ENCODE measurements at places on chromosomes 12 and 14.
A peak's percentile ranks its signal among the peaks of the same experiment; 100 is the strongest.

DNA sequence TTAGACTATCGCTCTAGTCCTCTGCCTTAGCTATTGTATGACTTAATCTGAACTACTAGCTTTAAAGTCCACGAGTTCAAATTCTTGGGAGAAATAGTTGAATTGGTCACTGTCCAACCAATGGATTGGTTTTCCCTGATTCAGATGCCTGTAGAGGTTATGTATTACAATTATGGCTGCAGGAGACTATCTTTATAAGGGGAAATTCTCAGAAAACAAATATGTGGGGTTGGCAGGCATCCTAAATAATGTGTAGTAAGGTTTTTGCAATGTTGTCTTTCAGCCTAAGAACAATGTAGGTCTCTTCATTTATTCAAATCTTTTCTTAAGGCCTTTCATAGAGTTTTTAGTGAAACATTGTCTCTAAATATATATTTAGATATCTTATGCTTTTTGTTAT lies 26.9 kb downstream of the MYRFL start:
- no peak for DNase-seq

- no peak for DNase-seq
Measured at GRCh38 chr14:73476451-73476931, 14.2 kb upstream of the RIOX1 start.

DNA sequence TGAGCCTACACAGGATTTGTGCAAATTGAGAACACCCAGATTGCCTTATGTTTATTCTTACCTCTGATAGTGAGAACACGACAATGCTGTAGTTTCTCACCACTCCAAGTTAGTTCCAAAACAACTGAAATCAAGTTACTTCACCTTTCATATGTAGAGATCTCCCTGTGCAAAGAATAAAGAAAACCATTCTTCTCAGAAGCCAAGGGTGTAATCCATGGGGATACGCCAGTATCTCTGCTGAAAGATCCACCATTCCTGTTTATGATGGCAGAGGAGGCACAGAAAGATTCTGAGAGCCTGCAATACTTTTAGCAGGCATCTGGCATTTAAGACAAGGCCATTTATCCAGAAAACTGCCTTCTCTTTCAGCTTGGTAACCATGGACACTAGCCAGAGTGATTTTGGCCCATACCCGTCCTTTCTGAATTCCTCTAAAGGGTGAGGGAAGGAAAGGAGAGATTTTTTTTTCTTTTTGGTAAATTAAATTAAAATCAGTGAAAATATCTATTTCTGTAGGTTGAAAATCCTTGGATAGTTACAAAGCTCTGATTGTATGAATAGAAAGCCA lies 355.4 kb upstream of the FAR2 start:
- no peak for DNase-seq

DNA sequence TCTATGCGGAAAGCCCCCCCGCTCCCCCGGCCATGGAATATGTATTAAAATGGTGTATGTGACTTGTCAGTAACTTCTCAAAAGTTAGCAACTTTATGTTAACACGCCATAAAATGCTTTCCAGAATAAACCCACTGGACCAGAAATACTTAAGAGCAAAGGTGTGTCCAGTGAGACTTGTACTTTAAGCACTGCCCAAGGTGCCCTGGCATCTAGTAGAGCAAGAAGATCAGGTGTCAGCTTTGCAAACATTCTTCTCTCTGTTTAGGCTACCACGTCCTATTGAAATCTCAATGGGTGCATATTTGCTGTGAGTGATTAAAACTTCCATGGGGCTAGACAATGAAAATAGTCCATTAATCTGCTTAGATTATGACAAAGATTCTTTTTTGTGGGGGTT lies 201.2 kb downstream of the ESR2 start:
- DNase-seq: no peak

DNA sequence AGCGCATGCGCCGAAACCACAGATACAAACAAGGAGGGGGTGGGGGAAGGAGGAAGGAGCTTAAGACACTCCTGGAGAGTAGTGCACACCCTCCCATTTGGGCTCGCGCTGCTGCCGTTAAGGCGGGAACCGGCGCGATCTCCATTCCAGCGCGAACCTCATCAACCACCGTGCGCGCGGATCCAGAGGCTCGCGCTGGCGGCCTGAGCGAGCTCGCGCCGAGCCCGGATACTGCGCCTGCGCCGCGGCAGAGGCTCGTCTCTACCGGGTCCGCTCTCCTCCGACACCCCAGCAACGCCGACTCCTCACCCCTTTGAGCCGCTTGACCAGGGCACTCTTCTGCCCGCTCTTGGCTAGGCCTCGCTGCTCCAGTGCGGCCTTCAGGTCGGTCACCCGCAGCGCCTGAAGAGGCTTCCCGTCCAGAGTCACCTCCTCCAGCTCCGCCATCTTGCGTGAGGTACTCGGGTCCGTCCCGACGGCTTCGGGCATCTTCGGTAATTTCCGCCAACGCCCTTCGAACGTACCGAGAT lies at the start of gene ACIN1:
TSS of gene ACIN1 (minus strand) at position 471 of the 530 bp plus-strand sequence. CDS start at position 447, 24 bp downstream.
- peak; percentile 90 for DNase-seq

DNA sequence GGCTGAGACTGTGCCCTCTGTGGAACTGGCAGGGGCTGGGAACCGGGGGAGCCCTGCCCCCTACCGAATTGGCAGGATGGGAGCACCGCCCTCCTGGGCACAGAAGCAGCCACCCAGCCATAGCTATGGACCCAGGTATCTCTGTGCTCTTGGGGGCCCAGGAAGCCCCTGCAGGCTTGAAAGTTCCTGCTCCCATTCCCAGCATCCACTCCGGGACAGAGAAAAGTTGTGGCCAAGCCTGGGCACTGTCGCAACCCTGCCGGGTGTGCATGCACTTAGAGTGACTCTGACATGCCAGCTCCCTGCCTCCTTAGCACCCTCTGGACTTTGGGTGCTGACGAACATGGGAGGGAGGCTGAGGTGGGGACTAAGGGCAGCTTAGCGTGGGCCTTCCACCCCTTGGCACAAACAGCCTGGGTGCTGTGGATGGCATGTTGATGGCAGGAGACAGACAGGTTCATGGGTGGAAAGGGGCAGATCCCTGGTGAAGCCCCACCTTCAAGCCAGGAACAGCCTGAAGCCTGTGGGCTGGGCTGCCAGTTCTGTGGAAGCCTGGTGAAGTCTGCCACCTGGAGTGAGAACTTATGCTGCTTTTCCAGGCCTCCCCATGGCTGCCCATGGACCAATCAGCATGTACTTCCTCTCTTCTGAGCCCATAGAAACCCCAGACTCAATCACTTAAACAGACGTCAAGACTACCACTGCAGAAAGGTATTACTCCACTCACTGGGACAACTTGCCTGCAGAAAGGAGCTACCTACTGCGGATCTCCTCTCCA lies 279.0 kb downstream of the ATXN7L3B start:
- no peak for DNase-seq

DNA sequence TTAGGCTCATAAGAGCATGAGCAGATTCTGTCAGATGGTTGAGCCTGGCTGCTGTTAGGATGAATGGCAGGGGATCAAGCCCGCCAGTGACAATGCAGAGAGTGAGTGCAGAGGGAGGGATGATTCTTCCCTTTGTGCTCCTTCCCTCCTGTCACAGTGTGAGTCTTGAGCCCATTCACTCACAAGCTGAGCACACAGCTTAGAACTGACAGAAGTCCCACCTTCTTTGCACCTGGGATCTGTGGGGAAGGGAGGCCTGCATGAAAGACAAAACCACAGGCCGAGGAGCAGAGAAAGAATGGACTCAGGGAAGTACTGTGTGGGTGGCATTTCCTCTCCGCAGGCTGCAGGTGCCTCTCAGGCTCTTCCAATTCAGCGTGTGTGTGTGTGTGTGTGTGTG lies 160.6 kb downstream of the KCNA5 start:
- DNase-seq: peak; percentile 75

DNA sequence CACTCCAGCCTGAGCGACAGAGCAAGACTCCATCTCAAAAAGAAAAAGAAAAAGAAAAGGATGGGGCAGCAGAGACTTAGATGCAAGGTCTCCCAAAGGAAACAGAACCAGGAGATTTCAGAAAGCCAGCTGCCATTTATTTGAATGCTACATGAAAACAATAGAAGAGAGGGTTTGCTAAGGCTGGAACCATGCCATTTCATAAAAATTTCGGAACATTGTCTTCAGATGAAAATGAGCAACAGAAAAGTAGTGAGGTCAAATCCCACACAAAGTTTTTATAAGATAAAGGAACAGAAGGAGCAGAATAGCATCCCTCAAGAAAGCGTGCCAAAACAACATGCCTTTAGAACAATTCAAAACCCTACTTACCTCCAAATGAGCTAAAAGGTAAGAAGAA lies 175.3 kb downstream of the ETV6 start:
- DNase-seq: no peak

GRCh38 chr14:74667758-74668157 lies 45.1 kb downstream of the AREL1 start:
- no peak for DNase-seq

GRCh38 chr14:91059576-91060350 lies 678 bp downstream of the RPS6KA5 start:
- DNase-seq: peak; percentile 29

- DNase-seq: no peak
Measured at GRCh38 chr12:2607881-2608607, 186.7 kb upstream of the FKBP4 start.

DNA sequence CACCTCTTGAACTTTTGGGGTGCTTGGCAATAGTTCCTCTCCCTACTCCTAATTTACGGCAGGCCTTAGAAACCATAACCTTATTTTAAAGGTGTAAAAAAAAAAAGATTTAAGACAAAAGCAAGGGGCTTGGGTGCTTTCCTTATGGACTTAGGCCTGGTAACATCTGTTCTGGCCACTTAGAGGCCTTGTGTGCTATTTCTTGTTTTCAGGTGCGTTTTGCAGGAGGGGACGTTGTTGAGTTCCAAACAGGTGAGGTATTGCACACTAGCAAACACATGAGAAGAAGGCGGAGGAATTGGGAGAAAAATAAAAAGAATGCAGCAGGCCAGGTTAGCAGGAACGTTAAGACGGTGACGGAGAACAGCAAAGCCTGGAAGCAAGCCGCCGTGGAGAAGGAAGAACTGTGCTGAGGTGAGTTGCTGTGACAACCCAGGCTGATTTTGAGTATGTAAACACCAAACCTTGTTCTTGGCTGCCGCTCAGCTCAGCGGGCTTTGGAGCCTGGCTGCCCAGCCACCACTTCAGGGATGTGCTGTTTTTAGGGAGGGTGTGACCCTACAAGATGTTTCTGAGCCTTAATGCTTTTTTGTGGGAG lies 17.3 kb downstream of the EMG1 start:
- DNase-seq: no peak

GRCh38 chr12:46354802-46355199 lies 17.8 kb downstream of the SLC38A2 start:
- DNase-seq: no peak

GRCh38 chr14:48944809-48945208 lies 641.4 kb downstream of the RPS29 start:
- no peak for DNase-seq

- no peak for DNase-seq
Measured at GRCh38 chr12:132453361-132454192, 36.4 kb upstream of the FBRSL1 start.

- DNase-seq: peak; percentile 41
Measured at GRCh38 chr12:83042441-83043200, 355.9 kb downstream of the TMTC2 start.

- no peak for DNase-seq
Measured at GRCh38 chr14:102824832-102825231, 47.6 kb downstream of the TRAF3 start.

DNA sequence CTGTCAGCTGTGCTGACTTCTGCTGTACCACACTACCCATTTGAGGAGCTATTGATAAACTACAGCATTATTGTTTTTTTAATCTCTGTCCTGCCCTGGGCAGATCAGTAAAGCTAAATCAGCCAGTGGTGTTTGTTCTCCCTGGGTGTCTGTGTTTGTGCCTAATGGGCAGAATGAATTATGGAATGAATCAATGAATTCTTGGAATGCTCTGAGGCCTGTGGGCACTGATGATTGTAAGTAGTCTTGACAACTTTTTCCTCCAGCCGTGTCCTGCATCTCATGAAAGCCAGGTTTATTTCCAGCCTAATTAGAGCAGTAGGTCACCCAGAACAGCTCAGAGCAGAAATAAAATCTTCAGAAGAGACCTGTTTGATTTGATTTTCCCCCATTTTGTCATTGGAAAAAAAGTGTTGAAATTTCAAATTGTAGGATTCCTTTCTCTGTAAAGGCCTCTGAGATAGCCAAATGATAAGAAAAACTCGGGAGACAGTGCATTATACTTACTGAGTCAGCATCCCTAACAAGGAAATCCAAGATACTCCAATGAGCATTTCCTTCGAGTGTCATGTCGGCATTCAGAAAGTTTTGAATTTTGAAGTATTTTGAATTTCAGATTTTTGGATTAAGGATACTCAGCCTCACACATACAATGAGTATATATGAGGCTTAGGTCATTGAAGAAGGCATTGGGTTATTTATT lies 19.4 kb upstream of the EVL start:
- no peak for DNase-seq

GRCh38 chr12:64877363-64878004 lies 53.0 kb downstream of the TBC1D30 start:
- DNase-seq: no peak

DNA sequence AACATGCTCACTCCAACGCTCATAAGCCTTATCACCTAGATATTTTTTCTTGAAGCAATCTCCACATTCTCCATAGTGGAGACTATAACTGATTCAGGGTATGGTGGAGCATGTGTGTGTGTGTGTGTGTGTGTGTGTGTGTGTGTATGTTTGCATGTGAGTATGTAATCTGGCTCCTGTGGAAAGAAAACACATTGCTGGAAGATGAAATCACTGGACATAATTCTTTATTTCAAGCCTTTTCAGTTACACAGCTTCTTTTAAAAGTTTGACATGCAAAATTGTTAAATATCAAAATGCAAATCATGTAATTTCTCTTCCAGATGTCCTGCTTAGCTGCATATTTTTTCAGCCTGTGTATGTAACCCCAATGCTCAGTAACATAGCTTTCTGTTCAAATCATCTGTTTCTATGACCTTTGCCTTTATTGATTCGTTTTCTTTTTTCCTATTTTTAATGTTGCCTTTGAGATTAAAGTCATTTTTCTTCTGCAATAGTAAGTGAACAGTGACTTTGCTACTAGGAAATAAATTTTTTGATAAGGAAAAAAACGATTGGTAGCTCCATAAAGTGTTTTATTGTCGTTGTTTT lies 80.5 kb upstream of the BTG1 start:
- no peak for DNase-seq

DNA sequence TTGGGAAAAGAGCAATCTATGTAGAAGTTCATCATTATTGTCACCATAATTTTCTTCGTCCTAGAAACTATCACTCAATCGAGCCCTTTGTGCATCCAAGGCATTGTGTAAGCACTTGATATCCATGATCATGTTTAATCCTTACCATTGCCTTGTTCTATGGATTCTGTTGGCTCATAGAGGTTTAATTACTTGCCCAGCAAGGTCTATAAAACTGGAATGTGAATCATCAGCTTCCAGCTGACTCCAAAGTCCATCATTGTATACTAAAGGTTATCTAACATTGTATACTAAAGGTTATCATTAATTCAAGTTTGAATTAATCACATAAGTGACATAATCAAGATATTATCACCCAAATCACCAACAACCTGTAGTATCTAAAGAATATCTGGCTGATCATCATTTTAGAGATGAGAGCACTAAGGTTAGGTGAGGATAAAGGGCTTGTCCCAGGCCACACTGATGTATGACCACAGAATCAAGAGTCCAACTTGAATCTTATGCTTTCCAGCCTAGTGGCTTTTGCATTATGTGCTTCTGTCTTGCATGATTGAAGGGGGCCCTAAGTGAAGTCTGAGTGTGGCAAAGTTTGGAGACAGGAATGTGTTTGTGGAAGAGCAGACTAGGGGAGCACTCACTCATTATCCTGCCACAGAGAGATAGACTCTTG lies 188.1 kb downstream of the ANO4 start:
- DNase-seq: no peak

GRCh38 chr12:26539131-26539530 lies 293.9 kb downstream of the ITPR2 start:
- DNase-seq: no peak

- DNase-seq: no peak
Measured at GRCh38 chr14:88104710-88105109, 99.8 kb downstream of the GPR65 start.
